ENCODE measurements at places on chromosomes 3 and 15.
A peak's percentile ranks its signal among the peaks of the same experiment; 100 is the strongest.

GRCh38 chr15:98843844-98844243, 163.7 kb downstream of the PGPEP1L start:
- no peak for DNase-seq

DNA sequence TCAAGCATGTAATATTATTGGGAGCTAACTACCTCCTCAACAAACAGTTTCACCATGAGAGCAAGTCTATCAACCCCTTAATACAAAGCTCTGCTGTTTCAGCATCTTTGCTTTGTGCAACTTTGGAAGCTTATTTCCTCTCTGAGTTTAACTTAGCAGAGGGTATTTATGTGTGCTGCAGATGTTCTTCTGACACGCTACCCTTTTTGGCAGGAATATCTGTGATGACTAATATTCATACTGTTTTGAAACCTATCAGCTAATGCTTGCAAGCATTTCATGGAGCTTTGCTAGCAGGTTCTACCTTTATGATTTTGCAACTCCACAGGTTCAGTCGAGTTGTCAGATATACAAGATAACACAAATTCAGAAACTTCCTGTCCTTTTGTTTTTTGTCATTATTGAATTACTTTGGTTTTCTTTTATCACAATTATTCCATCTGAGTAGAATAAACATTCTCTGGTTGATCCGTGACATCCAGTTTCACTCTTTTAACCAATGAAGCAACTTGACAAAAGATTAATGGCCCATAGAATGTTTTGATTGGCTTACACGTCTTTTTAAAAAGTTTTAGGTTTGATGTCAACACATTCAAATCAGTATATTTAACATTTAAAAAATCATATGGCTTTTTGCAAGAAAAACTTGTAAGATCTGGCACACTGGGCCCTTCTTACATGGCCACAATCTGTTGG, 1.7 kb upstream of the SLC9A9 start:
- no peak for DNase-seq

GRCh38 chr3:45441584-45442310, 53.4 kb downstream of the LARS2 start:
- no peak for DNase-seq

DNA sequence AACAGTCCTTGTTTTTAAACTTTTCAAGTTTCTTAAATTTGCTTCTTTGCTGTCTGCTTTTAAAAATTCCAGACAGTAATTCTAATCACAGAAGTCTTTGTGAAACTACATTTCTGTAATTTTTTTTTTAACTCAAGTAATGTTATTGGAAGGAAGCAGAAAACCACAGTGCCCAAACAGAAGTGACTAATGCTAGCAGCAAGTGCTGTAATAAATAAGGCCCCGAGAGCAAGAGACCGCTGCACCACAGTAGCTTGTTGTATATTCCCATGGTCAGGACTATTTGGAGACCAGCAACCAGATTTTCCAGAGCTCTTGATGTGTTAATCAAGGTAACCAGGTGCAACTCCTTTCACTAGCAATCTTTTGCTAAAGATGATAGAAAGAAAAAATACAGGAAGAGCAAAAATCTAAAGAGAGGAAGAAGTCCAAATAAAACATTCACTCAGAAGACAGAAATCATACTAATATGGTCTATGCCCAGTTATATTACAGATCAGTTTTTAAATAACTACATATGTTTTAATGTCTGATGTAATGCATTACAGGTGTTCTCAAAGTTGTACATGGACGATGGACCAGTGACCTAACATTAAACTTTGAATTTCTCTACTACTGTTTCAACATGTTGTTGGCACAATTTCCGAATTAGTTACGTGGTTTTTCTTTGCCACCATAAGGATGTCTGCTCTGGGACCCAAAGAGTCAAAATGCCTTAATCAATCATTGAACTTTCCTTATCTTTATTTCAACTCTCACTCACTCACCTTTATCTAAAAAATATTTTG, 36.4 kb downstream of the WWTR1 start:
- no peak for DNase-seq

DNA sequence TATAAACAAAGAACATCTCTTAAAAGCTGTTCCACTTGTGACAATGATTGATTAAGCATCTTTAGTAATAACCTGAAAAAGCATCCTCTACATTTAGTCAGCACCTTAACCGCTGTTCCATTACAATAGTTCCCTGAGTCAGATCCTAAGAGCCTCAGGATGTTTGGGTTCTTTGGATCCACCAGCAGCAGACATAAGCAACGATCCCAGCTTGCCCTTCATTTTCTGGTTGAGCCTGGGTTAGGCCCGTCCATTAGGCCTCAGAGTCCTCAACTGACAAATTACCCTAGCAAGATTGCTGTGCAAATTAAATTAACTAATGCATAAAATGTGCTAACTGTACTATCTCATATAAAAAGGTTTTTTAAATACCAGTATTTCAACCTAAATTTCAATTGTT, 42.3 kb upstream of the ROBO1 start:
- DNase-seq, result no peak

GRCh38 chr3:16140894-16141285, 33.6 kb upstream of the GALNT15 start:
- DNase-seq, result no peak

DNA sequence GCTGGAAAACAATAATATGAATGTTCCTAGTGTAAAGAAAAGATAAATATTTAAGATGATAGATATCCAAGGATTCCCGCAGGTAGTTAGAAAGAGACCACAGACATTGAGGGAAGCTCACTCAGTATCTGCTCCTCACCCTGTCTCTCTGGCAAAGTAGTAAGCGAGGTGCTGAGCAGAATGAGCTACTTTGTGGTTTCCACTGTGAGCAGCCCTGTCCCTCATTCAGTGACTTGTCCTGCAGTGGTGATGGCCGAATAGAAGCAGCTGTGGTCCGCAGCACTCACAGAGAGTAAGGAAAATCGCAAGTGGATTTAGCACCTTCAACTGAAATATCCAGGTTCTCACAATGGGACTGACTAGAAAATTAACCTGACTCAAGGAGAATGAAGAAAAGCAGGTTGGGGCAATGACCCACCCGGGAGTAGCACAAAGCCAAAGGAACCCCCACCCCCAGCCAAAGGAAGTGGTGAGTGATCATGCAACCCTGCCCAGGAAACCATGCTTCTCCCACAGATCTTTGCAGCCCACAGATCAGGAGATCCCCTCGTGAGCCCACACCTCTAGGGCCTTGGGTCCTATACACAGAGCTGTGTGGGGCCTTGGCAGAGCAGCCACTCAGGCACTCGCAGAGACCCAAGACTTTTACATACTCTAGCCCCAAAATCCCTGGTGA, 21.8 kb upstream of the SLC25A38 start:
- DNase-seq, result peak; percentile 24

GRCh38 chr15:80458580-80458979, 54.4 kb downstream of the ARNT2 start:
- no peak for DNase-seq

DNA sequence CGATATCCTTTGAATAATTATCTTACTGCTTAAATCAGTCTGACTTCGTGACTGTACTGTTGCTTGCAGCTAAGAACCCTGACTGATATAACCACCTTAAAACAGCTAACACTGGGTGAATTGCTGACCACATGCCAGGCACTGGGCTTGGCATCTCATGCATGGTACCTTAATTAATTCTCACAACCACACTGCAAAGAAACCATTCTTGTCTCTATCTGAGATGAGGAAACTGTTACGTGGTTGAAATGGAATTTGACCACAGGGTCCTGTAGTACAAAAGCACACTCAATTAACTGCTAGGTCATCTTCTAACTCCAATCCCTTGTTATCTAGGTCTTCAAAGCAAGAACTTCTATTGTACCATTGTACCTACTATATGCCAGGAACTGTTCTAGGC, 92.7 kb upstream of the PRICKLE2 start:
- no peak for DNase-seq

DNA sequence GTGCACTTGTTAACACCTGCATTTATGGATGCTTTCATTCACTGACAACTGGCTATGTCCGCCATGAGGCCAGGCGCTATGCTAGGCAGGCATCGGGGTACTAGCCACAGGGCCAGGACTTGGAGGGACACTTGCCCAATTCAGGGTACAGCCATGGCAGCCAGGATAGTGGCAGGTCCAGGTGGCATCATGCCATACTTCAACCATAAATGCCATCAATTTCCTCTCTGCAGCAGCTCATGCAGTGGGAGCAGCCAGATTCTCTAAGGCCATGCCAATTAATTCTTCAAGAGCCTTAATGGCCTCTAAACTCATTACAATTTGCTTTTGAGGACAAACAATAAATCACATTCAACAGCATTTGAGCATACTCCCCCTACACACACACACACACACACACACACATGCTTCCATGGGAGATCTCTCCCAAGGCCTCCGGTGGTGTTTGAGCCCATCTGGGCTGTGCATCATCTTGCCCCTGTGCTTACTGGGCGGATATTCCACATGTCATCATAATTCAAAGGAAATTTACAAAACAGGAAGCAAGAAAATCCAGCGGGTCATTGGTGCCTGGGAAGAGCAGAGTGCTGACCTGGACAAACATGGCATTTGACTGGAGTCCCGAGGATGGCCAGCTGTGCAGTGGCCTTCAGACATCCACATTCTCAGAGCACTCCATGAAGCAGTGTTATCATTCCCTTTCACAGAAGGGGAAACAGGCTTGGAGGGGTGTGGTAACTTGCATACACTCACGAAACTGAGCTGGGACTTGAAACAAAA, 109.1 kb downstream of the IQSEC1 start:
- DNase-seq, result no peak

GRCh38 chr3:162847511-162847910, 1350.9 kb downstream of the OTOL1 start:
- DNase-seq, result no peak

DNA sequence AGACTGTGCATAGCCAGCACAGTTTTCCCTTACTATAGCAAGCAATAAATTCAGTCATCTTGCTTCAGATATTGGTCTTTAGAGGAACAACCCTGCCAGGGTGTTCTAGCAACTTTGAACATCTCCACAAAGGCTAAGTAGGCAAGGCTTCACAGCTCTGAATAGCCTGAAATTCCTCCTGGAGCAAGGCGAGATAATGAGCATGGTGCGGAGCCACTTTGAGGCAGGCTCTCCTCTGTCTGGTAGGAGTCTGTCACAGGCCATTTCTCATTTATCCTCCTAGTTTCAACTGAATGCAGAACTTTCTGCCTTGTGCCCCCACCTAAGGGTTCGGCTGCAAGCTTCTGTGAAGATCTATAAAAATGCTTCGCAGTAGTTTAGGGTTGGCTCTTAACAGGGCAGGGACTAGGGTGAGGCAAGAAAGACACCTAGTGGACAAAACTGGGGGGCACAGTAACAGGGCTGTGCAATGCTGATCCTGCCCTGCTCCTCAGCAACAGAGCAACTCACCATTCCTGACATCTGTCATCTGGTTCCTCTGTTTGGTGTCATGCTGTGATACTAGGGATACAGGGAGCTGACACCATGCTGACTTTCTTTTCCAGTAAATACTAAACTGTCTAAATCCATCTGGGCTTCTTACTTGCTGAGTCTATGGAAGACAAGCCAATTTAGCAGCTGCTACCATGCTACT, 16.6 kb upstream of the EHHADH start:
- no peak for DNase-seq

- DNase-seq, result no peak
Observed at GRCh38 chr3:123311201-123311600, 109.5 kb downstream of the SEC22A start.

DNA sequence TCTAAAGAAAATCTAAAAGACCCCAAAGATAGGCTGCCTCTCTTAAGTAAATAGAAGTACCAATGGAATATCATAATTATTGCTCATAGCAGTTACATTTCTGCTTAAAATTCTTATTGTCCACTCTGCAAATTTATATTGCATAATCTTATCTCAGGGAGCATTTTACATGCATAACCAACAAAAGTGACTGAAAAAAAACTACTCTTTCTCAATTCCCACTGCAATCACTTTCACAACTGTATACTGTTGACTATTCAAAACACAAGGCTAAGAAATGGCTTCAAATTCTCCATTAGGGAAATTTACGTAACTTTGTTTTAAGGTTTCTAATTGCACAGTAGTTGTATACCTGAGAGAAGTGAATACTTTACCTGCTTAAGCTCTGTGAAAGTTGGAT, 56.3 kb downstream of the HMG20A start:
- no peak for DNase-seq

DNA sequence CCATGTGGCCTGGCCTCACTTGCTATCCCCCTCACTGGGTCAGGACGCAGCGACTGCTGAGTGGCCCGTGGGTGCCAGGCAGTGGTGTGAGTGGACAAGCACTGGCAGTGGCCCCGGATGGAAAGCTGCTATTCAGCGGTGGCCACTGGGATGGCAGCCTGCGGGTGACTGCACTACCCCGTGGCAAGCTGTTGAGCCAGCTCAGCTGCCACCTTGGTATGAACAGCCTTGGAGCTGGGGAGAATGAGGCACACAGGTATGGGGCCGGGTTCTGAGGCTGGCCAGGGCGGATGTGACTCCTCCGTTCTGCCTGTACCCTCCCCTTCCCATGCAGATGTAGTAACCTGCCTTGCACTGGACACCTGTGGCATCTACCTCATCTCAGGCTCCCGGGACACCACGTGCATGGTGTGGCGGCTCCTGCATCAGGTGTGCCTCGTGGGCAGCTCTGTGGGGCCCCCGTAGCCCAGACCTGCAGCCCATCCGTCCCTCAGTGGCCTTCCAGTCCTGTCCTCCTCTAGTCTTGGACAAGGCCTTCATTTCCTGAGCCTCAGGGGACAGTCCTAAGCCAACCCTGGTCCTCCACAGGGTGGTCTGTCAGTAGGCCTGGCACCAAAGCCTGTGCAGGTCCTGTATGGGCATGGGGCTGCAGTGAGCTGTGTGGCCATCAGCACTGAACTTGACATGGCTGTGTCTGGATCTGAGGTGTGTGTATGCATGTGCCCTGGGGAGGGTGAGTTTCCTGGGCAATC, 28.2 kb downstream of the NBEAL2 start:
- no peak for DNase-seq

DNA sequence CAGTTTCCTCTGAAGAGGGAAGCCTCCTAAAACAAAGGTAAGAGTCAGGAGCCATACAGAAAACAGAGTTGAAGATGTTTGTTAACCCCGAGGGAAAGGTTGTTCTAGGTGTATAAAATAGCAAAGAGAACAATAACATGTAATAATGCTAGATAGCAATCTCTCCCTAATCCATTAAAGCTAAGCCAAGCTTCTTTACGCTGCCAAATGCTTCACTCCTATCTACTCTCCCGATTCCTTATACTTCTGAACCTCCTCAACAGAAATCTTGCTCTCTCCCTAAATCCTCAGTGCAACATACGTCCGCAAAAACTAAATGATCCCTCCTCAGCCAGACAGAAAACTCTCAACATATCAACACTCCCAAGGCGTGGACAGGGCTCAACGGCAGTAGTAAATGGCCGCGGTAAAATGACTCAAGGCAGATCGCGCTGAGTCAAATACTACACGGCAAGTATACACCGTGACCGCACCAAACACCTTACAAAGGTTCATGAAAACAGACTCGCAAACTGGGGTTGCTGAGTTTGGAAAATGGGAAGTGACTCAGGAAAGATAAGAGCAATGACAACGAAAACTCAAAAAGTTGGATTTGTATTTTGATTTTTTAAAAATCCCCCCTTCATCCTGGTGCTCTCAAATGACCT, 682 bp downstream of the CLDND1 start:
- peak; percentile 22 for DNase-seq

GRCh38 chr15:71811752-71812735, 1.7 kb downstream of the NR2E3 start:
- DNase-seq, result no peak

- no peak for DNase-seq
Observed at GRCh38 chr3:197238842-197239241, 59.6 kb downstream of the DLG1 start.

- no peak for DNase-seq
Observed at GRCh38 chr3:8492744-8493511, 8.7 kb upstream of the LMCD1 start.
